Testis (tissue), 5 donors: ENCODE measurements at places on chromosomes 7 and 10. TPM values are rescaled to one million over a fixed set of nuclear protein-coding genes. Genes with fewer than 3 reads are reported as not detected.

CARD11 gene
- 2.9 TPM for total RNA-seq

DNA sequence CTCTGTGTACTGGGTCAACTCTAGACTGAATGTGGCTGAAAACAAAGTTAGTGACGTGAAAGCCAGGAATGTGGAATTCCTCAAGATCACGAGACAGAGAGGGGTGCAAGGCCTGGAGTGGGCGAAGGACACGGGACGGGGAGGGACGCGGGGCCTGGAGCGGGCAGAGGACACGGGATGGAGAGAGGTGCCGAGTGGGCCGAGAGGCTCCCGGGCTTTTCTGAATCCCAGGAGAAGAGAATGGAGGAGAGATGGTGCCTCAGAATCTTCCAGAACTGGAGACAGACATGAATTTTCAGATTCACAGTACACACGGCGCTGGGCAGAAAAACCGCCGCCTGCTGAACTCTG is 50.6 kb upstream of the PRKAR1B start:
- DNase-seq: no peak

- DNase-seq: peak; percentile 76
Measured at GRCh38 chr7:155254018-155254417, 43.7 kb upstream of the INSIG1 start.

DNA sequence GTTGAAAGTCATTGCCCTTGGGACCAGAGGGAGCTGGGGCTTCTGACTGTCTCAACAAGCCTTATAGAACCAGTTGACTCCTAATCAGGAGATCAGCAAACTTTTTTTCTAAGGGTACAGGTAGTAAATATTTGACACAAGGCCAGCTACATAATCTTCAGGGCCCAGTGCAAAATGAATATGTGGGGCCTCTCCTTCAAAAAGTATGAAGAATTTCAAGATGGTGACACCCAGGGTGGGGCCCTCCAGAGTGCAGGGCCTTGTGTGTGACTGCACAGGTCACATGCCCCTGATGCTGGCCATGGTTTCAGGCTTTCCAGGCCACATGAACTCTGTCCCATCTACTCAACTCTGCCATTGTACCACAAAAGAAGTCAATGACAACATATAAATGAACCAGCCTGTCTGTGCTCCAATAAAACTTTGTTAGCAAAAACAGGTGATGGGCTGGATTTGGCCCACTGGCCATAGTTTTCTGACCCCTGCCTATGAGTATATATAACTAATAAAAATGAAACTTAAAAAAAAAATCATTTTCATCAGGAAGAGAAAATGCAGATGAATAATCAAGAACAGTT is 6.1 kb downstream of the MMRN2 start:
- DNase-seq: peak; percentile 0

- no peak for DNase-seq
Measured at GRCh38 chr7:12761111-12761510, 73.7 kb downstream of the ARL4A start.

GRCh38 chr7:78039790-78040776 is 241.5 kb downstream of the PHTF2 start:
- peak; percentile 60 for DNase-seq

DNA sequence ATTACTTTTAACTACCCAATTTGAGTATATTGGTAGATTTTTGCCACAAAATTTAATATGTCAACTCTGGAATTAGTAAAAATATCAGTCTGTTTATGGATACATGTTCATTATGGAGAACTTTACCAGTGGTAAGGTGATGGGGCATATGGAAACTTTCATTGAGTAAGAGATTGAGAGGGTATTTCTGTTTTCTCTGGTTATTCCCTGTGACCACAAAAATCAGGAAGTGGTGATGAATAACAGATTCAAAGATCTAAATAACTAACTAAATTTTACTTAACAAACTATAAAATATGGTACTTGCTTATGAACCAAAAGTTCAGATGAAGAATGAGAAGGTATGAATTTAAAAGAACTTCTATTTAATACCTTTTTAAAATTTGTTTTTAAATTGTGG is 22.1 kb upstream of the STEAP4 start:
- DNase-seq: no peak
